Stimulated activated CD8-positive, alpha-beta memory T cell treated with anti-CD3 and anti-CD28 coated beads, Interleukin-7, amount 100 ng/mL, for 48 hours (primary cell): ENCODE measurements at places on chromosomes 3 and 15.

GRCh38 chr15:81292523-81293001 is 31.4 kb downstream of the STARD5 start:
- DNase-seq, result no peak

DNA sequence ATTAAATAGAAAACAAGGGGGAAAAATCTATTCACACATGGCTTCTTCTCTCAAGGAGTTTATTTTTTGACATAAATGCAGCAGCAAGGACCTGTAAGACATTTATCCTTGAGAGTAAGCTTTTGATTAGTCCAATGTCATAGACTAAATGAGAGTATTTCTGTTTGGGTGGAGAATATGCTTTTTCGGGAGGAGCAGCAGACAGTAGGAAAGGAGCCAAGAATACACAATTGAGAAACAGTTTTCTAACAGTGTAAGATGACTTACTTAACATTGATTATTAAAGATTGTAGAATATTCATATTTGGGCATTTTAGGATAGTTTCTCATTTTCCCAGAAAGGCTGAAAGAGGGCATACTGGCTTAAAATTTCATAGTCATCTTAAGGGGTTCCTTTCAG is 65.9 kb upstream of the PAQR5 start:
- DNase-seq, result no peak

DNA sequence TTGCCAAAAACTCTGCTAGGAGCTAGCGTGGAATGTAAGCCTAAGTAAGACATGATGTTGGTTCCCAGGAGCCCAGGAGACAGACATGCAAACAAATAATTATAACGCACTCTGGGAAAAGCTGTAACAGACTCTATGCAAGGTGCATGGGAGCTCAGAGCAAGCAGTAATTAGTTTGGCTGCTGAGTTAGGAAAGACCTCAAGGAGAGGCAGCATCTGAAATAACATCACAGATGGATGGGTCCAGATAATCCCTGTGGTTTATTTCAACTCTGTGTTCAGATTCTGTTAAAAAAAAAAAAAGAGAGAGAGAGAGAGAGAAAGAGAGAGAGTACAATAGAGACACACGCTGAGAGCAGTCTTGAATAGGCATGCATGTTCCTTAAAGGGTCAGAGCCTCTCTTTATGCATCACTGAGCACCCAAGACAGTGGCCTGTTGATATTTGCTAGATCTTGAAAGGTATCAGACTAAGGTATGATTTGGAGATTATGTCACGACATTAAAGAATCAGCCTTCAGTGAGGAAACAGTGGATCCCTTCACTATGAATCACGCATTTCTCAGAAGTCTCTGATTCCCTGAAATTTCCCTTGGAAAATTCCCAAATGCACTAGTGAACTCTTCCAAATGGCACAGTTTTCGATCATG is 124.4 kb upstream of the LIPC start:
- DNase-seq, result no peak

DNA sequence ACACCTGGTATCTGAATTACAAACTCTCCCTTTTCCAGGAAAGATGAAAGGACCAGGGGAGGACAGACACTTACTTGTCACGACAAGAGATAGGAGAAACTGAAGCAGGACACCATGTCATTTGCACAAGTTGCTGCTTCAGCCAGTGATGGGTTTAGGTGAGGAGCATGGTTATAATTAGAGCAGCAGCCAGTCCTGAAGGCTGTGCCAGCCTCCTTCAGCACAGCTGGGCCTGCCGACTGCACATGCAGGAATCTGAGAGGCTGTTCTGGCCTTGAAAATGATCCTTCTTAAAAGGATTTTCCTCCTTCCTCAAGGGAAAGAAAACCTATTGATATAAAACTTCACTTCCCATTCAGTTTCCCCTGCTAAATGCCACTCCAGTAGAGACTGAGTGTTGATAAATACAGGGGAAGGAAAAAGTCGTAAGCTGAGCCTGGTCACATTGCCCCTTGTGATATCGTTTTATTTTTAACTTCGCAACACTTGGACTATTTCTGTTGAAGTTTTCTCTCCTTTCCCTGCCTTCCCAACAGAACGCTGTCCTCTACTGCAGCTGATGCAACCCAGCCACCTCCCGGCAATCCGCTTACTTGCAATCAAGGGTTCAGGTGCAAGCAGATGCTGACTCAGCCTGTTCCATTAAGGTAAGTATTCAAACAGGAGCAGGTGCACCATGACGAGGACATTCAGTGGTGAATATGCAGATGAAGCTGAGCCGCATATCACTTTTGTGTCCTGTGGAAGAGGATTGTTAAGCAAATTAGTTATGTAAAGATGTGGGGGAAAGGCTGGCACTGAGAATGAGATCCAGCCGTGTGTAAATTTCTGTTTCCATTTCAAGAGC is at the start of gene FBXO40:
Gene FBXO40 (plus strand): TSS at position 524 of the 847 bp plus-strand sequence. CDS start 27,197 bp downstream, outside the sequence.
- DNase-seq, result no peak

- no peak for DNase-seq
Observed at GRCh38 chr3:81027344-81027743, 734.1 kb downstream of the GBE1 start.
